ENCODE measurements at places on chromosomes 5 and 9.
A peak's percentile ranks its signal among the peaks of the same experiment; 100 is the strongest.

DNA sequence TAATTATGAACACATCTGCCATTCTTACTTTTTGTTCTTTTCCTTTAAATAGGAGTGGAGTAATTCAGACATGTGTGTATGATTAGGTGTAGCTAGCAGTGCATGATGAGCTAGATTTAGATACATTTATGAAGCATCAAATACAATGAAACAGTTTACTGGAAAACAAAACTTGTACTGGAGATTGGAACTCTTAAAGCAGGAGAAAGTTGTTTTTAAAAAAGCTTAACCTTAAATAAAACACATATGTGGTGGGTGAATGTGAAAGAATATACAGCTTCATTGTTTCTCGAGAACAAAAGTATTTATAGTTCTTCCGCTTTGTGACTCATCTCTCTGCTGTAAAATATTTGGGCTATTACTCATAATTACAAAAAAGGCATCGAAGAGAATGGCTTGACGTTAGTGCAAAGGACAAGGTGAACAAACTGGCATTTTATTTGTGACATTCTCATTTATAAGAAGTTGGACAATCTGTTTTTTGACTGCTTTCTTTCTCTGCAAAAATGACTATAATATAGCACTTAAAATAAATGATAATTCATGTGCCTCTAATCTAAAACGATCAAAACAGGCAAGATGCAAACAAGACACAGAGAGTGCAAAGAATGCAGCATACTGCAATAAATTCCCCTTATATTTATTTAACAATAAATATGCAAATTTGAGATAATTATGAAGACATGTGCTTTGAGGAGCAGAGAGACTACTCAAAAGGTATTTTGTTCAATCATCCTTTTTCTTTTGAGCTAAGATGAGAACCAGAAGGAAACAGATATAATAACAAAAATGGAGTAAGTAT lies 478.8 kb downstream of the CETN3 start:
- no peak for DNase-seq

GRCh38 chr9:78865737-78866136 lies 568.8 kb downstream of the PSAT1 start:
- DNase-seq = no peak

DNA sequence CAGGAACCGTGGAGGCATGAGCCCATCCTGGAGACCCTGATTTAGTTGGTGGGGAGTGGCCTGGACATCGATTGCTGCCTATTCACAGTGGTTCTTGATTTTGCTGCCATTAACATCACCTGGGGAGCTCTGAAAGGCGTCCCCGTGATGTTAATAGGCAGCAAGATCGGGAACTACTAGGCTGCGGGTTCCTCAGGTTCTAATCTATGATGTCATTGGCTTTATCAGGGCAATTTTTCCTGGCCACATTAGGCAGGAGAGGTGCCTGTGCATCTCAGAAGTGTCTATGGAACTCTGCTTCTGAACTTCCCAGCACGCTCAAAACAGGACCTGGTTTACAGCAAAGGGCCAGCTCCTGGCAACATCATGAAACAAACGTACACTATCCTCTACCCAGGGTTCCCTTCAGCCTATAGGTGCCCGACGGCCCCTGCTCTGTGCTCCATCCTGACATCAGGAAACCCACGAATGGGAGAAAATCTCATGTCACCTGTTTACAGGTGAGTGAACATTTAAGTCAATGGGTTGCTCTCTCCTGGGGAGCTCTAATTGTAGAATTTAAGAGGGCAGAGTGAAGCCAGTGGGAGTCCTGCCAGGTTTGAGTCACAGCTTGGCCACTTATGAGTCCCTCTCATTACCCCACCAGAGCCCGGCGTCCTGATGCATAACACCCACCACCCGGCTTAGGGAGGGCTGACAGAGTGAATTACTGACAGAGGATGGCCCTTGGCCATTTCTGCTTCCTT lies 49.4 kb downstream of the ROPN1L start:
- no peak for DNase-seq

DNA sequence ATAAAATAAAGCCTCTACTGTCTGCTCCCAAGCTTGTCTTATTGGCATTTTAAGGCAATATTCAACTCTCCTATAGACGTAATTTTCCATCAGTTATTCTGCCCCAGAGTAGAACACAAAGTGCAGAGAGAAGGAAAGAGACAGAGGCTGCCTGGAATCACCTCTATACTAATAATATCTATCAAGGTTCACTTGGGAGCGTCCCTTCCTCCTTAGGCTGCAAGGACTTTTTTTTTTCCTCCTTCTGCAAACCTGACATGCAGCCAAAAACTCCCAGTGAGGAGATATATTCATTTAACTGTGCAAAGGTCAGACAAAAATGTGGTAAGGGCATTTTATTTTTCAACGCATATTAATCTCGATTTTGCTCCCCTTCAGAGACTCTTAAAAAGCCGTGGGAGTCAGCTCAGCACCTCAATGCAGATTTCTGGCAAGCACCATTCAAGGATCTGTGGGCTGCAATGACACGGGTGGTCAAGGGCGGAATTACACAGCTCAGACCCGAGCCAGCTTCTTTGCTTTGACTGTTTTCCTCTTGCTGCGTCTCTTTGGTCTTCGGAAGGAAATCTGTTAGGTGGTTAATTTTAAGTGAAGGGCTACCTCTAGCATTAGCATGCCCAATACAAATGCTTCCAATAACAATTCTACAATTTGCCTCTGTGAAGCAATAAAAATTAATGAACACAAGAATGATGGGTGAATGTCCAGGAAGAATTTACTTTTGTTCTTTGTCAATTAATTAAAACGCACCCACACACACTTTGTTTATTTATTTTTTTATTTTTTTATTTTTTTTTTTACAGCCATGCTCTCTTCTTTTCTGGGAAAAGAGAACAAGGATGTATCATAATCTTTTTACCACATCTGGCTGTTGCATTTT lies 587.7 kb upstream of the GRAMD2B start:
- DNase-seq = peak; percentile 4

DNA sequence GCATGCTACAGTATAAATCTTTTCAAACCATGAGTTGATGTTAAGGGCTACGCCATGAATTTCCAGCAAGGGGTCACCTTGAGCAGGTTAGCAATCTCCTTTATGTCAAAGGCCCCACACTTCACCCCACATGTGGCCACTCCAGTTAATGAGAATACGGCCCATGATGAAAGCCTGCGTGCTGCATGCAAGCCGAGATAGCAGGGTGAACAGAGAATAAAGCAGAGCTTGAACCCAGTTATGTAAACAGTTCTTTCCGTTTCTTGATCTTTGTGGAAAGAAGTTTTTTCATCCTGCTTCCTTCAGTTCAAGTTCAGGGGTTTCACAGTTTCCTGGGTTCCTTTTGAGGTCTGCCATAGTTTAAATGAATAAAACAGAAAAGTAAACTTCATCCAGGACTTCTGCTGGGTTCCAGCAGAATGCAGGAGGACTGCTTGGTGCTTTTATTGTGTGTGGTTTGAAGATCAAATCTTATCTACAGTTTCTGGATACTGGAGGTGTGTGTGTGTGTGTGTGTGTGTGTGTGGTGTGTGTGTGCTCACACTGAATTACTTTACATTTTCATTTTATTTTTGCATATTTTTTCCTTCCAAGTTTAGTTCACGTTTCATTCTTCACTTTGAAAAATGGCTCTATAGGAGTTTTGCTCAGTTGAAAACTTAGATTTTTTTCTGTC lies 87.1 kb downstream of the HMHB1 start:
- DNase-seq = peak; percentile 59

GRCh38 chr9:112873773-112874405 lies 16.8 kb downstream of the SLC46A2 start:
- DNase-seq = no peak

GRCh38 chr5:157487358-157487757 lies 27.3 kb downstream of the NIPAL4 start:
- no peak for DNase-seq

DNA sequence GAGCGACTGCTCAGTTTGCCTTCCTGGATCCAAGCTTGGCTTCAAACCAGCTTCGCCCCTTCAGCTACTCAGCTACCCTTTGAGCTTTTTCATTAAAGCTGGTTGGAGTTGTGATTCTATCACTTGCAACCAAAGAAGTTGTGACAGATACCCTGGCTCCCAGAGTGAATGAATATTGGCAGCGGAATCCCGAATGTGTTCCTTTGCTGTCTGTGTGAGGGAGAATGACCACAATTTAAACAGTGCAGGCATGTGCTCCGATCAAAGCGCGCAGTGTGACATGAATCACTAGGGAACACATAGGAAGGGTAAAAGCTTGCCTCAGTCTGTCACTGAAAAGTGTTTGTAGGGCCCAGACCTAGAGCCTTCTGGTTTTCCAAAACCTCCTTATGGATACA lies 6.6 kb upstream of the AFAP1L1 start:
- DNase-seq = no peak

GRCh38 chr5:91443761-91444467 lies 60.8 kb upstream of the ARRDC3 start:
- no peak for DNase-seq

- no peak for DNase-seq
These were observed 146.3 kb upstream of the FSTL4 start for GRCh38 chr5:133758641-133759040.

DNA sequence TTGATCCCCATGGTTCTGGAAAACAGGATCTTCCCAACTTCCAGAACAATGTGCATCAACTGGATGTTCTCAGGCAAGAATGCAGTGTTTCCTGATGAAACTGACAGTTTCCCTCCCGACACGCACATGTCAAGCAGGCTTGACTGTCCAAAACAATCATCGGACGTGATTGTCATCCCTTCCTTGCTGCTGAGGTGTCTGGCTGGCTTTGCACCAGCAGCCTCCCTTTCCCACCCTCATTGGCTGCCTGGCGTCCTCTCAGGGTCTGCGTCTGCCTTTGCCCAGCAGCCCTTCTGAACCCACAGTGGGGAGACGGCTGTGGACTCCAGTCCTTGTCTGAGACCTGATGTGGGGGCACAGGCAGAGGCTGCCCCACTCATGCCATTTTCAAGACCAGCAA lies 110.8 kb downstream of the MARCHF3 start:
- DNase-seq = no peak

DNA sequence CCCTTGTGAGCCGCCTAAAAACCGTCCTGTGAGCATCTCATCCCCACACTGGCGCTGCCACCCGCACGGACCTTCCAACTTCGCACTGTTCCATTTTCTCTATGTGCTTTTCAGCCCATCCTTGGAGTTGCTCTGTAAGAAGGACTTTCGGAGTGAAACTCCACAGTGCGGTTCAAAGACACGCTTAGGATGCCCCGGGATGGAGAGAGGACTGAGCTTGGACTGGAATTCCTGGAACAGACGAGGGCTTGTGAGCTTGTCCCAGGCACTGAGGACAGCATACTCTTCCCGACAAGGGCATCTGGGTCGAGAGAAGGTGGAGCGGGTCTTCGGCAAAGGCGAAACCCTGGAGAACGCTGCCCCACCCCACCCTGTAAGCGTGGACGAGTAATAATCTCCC lies 187.8 kb downstream of the MEF2C start:
- DNase-seq = no peak

DNA sequence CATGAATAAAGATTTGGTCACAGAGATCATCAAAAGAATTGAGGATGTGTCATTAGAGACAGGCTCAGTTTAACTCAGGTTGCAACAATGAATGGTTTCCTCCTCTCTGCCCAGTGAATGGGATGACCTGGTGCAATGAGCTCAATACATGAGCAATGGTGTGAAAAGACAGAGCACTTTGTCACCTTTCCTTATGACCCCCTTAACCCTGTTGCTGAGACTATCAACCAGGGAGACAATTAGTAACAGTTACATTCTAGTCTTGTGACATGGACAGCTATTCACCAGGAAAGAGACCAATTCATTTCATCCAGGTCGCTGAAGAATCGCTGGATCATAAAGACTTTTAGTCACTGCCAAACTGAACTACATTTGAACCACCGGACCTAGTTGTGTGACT lies 19.9 kb upstream of the CDH6 start:
- DNase-seq = no peak

GRCh38 chr5:127705120-127705892 lies 2.1 kb downstream of the CCDC192 start:
- DNase-seq = no peak

DNA sequence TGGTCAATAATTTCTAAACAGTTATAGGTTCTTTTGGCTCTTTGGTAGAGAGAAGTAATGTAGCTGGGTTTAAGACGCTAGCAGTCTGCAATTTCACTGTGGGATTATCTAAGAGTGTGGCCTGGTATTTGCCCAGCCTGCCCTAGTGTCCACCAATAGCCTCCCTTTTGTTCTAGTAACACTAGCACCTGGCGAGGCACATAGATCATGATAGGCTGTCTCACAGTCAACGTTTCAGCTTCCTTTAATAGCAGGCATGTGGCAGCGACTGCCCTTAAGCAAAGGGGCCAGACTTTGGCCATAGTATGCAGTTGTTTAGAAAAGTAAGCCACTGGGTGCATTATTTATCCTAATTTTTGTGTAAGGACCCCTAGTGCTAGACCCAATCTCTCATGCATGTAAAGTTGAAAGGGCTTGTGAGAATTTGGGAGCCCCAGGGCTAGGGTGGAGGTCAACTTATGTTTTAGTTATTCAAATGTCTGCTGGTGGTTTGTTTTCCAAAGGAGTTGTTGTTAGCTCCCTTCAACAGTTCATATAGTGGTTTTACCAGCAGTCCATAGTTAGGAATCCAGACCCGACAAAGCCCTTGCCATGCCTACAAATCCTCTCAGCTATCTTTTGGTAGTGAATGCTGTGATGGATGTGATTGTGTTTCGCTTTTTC lies 274.3 kb downstream of the HTR1A start:
- DNase-seq = no peak

DNA sequence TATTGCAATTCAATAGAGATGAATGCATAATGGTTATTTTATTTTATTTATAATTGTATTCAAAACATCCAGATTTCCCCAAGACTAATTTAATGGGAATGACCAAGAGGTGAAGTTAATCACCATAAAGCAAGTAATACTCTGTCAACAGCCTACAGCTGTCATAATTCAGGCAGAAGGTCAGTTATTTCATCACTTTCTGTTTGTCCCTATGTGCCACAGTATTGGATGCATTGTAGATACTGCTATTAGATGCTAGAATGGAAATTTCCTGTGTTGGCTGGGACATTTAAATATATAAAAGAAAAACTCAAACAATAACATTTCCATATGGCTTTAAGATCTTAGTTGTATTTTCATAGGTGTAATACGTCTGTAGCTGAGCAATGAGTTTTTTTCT lies 56.7 kb upstream of the MINAR2 start:
- no peak for DNase-seq

DNA sequence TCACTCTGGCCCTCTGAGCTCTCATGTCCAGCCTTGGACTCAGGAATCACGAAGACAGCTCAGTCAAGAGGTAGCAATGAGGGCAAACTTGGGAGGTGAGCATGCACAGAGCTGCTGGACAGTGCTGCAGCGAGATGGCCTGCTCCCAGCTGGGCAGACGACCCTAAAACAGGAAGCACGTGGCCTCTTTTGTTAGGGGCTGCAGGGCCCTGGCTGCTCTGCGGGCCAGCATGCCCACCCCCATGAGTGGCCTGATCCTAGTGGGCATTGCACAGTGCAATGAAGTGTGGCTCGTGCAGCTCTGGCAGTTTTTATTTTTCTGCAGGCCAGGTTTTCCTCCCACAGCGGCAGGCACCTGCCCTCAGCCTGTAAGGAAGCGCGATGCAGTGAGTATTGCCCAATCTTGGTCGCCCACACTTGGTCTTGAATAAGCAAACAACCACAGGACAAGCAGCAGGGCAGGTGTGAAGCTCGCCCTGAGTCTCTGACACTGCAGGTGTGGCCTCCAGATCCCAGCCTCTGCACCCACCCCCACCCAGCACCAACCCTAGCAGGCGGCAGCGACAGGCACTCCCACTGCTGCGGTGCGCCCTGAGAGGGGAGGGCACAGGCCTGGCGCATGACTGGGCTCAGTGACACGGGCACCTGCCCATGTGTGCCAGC lies 60.8 kb downstream of the SEMA4D start:
- DNase-seq = peak; percentile 87
